Osteocyte (in vitro differentiated cells): ENCODE measurements at places on chromosomes 3 and 15.

- DNase-seq = no peak
These were observed 247.5 kb downstream of the CDIN1 start for GRCh38 chr15:36826948-36827347.

- no peak for DNase-seq
These were observed 74.0 kb downstream of the POLR2M start for GRCh38 chr15:57780471-57780870.

- DNase-seq = no peak
These were observed 35.6 kb downstream of the PDCD6IP start for GRCh38 chr3:33834096-33834453.

DNA sequence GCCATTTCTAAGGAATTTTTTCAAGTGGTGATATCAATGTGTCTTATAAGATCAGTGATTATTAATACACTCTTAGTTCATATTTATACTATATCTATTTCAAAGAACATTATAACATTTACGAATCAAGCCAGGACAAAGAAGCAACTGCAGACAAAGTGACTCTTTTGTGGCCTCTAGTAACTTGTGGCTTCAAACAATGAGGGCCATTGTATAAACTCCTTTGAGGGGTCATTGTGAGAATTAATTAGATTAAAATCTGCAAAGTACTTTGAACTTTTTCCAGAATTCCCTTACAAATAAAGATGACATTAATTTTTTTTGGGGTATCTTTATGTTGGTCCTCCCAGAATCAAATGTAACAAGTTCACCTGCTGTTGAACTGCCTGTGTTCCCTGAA lies 12.3 kb upstream of the SLC30A4 start:
- DNase-seq = no peak

DNA sequence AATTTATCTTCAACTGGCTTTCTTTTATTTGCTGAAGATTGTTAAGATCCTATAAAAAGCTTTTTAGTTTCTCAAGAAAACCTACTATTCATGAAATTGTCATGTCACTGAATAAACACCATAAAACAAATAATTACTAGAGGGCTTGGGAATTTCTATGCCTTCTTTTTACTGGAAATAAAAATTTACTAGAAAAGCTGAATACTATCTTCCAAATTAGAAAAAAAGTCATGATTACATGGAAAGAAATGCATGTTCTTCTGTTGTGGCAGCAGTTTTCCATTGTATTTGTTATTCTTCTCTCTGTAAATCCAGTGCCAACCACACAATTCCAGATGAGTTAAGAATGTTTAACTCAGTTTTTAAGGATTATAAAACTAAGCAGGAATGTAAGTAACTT lies 153.8 kb downstream of the RAP2B start:
- DNase-seq = no peak
